Karpas-422 (cell line): ENCODE measurements at places on chromosomes 12 and 14.

- no peak overlapping the region for H3K4me3 ChIP-seq
- no peaks in the 10 kb centered on the region for H3K27me3 ChIP-seq
- no peaks in the 10 kb centered on the region; the same call in 1 of the 2 replicates for H3K36me3 ChIP-seq
- H3K27ac ChIP-seq = no peak overlapping the region
These were observed 47.9 kb downstream of the ASCL4 start for GRCh38 chr12:107822356-107822755.

DNA sequence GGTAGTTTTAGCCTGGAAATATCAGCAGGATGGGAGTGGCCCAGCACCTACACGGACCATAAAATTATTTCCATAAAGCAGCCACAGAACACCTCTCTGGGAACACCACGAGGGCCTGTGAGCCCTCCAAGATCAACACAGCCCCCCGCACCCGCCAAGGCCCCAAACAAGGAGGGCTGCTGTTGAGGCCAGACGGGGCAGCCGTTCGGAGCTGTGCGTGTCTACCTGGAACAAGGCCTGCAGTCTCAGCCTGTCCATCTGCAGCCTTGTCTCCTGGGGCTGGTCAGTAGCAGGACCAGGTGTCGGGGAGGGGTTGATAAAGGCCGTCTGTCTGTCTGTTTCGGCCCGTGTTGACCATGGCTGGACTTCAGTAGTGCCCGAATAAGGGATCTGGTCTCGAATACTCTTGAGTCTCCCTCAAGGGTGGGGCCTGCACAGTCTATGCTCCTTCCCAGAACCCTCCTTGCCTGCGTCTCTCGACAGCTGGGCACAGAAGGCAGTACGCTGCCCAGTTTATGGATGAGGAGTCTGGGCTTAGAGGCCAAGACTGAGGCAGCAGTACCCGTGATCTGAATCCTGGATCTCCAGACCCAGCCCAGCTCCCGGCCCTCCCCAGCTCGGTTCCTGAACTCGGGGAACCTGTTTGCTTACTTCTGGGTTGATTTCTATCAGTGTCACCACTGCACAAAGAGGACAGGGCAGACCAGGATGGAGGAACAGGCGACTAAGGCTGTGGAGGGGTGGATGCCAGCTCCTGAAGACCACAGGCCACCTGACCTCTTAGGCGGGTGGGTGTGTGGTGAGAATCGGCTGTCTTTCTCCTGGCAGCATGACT, 23.1 kb upstream of the DLK1 start:
- no peaks in the 10 kb centered on the region for H3K4me1 ChIP-seq
- no peak overlapping the region for H3K4me3 ChIP-seq
- H3K27ac ChIP-seq = no peak overlapping the region

DNA sequence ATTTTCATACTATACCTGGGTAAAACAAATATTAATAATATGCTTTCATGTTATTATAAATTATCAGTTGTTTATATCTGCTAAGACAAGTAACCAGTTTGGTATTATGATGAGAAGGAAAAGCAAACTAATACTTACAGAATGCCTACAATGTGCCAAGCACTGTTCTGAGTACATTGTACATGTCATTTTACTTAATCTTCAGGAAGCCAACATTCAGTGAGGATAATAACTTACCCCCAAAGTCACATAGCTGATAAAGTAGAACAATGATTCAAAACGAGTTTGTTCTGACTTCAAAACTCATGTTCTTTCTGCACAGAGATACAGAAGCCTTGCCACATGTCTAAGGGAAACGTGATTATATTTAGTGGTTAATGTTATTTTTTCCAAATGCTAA, 89.0 kb upstream of the DIO2 start:
- no peaks in the 10 kb centered on the region for H3K27me3 ChIP-seq
- no peak for DNase-seq
- no peaks in the 10 kb centered on the region for H3K4me1 ChIP-seq
- H3K4me3 ChIP-seq = no peak overlapping the region
- H3K36me3 ChIP-seq = no peaks in the 10 kb centered on the region

- no peaks in the 10 kb centered on the region for H3K36me3 ChIP-seq
- peak; percentile 39 for DNase-seq
- no peaks in the 10 kb centered on the region for H3K27me3 ChIP-seq
- no peak overlapping the region for H3K4me3 ChIP-seq
- H3K4me1 ChIP-seq = no peaks in the 10 kb centered on the region
- no peak overlapping the region for H3K27ac ChIP-seq
These were observed 79.6 kb upstream of the SLC38A2 start for GRCh38 chr12:46452061-46452615.

- no peaks in the 10 kb centered on the region for H3K4me1 ChIP-seq
- no peak for DNase-seq
- no peaks in the 10 kb centered on the region for H3K36me3 ChIP-seq
- H3K4me3 ChIP-seq = no peak overlapping the region
- no peak overlapping the region for H3K27ac ChIP-seq
- H3K27me3 ChIP-seq = no peaks in the 10 kb centered on the region
These were observed 101.3 kb downstream of the CACNA1C start for GRCh38 chr12:2154050-2154449.

- H3K27ac ChIP-seq = no peak overlapping the region
- peak overlapping the region; percentile 78 for H3K4me3 ChIP-seq
- H3K36me3 ChIP-seq = no peaks in the 10 kb centered on the region
- H3K4me1 ChIP-seq = peaks cover 64% of the 10 kb centered on the region
These were observed 493 bp downstream of the NUMB start for GRCh38 chr14:73457924-73458182.

- no peak for DNase-seq
- H3K4me3 ChIP-seq = no peak overlapping the region
- no peaks in the 10 kb centered on the region for H3K36me3 ChIP-seq
- no peaks in the 10 kb centered on the region for H3K27me3 ChIP-seq
These were observed 302.0 kb downstream of the TRHDE start for GRCh38 chr12:72574138-72574537.
